Stimulated activated CD4-positive, alpha-beta T cell treated with anti-CD3 and anti-CD28 coated beads, Interleukin-1b, Interleukin-23, amount 100 ng/mL, for 1 hour (primary cell): ENCODE measurements at places on chromosomes 12 and 14.

GRCh38 chr12:105296116-105297089, 34.1 kb upstream of the C12orf75 start:
- DNase-seq = no peak

DNA sequence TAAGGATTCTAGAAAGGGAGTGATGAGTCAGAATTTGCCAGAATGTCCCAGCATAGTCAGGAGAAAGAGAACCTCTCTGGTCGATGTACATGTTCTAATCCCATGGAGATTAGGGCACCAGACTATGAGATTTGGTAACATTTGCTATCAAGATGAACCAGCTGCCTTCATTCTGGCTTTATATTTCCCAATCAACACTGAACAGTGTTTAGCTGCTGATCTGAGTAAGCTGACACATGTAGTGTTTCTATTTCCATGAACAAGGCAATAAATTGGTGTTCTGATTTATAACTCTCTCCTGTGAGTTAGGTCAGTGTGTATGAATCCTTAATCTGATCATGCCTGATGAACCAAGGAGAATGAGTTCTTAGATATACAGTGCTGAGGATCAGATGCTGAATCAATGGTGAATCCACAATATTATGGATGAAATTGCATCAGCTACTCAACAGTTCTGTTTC, 158.0 kb upstream of the AMIGO2 start:
- DNase-seq = no peak

- no peak for DNase-seq
These were observed 406.9 kb downstream of the RAD51B start for GRCh38 chr14:68226523-68226922.

GRCh38 chr12:124617615-124618014, 50.2 kb upstream of the NCOR2 start:
- DNase-seq = no peak
